H9 (cell line): ENCODE measurements at places on chromosomes 4 and X. TPM values are rescaled to one million over a fixed set of nuclear protein-coding genes. Genes with fewer than 3 reads are reported as not detected.

DNA sequence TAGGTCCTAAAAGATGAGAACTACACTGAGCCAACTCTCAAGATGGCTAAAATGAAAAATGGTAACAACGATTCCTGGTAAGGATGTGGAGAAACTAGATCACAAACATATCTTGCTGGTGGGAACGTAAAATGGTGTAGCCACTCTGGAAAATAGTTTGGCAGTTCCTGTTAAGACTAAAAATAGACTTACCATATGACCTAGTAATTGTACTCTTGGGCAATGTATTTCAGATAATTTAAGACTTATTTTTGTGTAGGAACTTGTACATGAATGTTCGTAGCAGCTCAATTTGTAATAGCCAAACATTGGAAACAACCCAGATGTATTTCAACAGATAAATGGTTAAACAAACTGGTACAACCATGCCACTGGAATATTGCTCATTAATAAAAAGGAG is 106.2 kb downstream of the HDAC8 start:
- no peaks in the 10 kb centered on the region for H3K27me3 ChIP-seq
- H3K27ac ChIP-seq = no peak overlapping the region
- H3K4me1 ChIP-seq = no peaks in the 10 kb centered on the region
- DNase-seq = no peak
- peaks cover 10% of the 10 kb centered on the region for H3K36me3 ChIP-seq

DNA sequence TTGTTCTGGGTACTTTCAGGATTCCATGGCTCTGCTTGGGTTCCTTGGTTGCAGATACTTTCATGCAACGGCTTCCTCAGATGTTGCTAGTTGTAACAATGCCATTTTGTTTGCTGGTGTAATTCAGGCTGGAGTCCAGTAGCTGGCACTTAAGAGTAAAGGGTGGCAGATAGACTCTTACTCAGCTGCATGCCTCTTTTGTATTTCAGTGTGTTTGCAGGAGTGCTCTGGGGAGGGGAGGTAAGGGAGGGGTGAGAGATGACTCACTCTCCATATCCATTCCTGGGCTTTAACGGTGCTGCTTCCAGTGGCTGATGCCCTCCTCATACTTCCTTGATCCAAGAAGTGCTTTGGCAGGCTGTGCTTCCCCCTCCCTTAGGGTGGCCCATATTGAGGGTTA is 155.2 kb downstream of the ZNF330 start:
- no peak overlapping the region for H3K27ac ChIP-seq
- no peaks in the 10 kb centered on the region for H3K27me3 ChIP-seq
- H3K4me3 ChIP-seq = no peak overlapping the region
- DNase-seq = peak; percentile 44
- no peaks in the 10 kb centered on the region for H3K4me1 ChIP-seq

DNA sequence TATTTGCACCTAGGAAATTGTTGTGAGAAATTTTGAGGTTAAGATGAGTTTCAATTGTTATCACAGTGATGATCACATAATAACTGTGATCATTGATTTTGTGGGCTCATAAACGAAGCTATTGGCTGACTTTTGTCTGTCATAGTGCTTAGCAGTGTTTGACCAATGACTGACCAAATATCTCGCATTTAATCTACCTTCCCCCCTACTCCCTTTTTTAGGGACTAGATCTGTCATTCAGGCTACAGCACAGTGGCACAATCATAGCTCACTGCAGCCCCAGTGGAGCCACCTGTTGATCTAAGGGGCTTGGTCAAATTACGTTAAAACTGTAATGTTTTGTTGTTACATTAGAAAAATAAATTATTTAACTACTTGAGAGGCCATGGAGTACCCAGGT is 1.5 kb downstream of the FUNDC2 start:
- H3K27me3 ChIP-seq = no peaks in the 10 kb centered on the region
- DNase-seq = no peak
- H3K4me1 ChIP-seq = no peaks in the 10 kb centered on the region
- no peak overlapping the region for H3K27ac ChIP-seq
- H3K36me3 ChIP-seq = peaks cover 3% of the 10 kb centered on the region
- peak overlapping the region; percentile 87; the same call in 2 of the 3 replicates for H3K4me3 ChIP-seq

- H3K36me3 ChIP-seq = no peaks in the 10 kb centered on the region
- H3K4me3 ChIP-seq = no peak overlapping the region
- no peaks in the 10 kb centered on the region for H3K27me3 ChIP-seq
- no peak for DNase-seq
Observed at GRCh38 chr4:48137846-48138245, 3.8 kb upstream of the TXK start.

GRCh38 chr4:115950806-115951205 is 837.4 kb upstream of the NDST4 start:
- H3K4me1 ChIP-seq = no peaks in the 10 kb centered on the region
- no peaks in the 10 kb centered on the region for H3K36me3 ChIP-seq
- no peak overlapping the region for H3K4me3 ChIP-seq
- no peak for DNase-seq
- H3K27me3 ChIP-seq = no peaks in the 10 kb centered on the region

The NEIL3 gene
- 6.3 and 8.3 TPM in 2 replicates for total RNA-seq

The SPANXD gene
- not detected in 2 replicates for total RNA-seq

GRCh38 chr4:8336412-8337075 is 67.0 kb downstream of the HTRA3 start:
- H3K27me3 ChIP-seq = no peaks in the 10 kb centered on the region
- H3K27ac ChIP-seq = no peak overlapping the region
- no peaks in the 10 kb centered on the region for H3K4me1 ChIP-seq
- no peak for DNase-seq
- H3K4me3 ChIP-seq = no peak overlapping the region

The TEC gene
- total RNA-seq = 1.7 and 1.8 TPM in 2 replicates

- no peaks in the 10 kb centered on the region for H3K27me3 ChIP-seq
- DNase-seq = no peak
- H3K4me3 ChIP-seq = no peak overlapping the region
- H3K4me1 ChIP-seq = no peaks in the 10 kb centered on the region; the same call in 1 of the 2 replicates
Observed at GRCh38 chr4:110005461-110006056, 92.9 kb downstream of the EGF start.

DNA sequence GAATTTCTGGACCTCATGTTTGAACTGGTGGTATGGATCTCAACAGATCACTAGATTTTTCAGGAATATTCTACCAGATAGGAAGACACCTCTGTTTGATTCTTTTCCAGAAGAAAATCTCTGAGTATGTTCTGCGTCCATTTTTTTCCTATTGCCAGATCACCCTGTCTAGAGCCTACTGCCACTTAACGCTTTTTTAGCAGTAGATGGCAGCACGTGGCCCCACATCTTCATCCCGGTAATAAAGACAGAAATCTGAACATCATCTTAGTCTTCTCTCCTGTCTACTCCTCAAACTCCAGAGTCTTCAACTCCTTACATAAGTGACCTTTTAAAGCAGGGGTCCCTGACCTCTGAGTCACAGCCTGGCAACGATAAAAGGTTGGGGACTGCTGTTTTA is 184.7 kb downstream of the TMA16 start:
- H3K4me1 ChIP-seq = no peaks in the 10 kb centered on the region
- peaks cover 13% of the 10 kb centered on the region for H3K36me3 ChIP-seq
- DNase-seq = no peak
- no peak overlapping the region for H3K27ac ChIP-seq

DNA sequence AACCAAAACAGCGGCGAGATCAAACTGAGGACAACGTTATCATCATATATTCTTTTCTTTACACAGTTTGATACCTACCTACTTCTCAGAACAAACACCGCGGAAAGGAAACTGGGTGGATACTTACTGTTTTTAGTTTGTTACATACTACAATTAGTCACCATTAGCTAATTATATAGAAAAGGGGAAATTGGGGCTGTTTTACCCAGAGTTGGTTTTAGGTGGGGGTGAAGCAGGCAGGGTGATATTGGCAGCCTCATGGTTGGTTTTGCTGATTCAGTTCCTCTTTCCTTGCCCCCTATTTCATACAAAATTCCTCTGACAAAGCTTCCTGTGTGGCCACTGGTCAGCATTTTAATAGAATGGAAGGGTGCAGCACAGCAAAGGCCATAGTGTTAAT is 77.8 kb downstream of the SORBS2 start:
- DNase-seq = no peak
- peaks cover 9% of the 10 kb centered on the region for H3K36me3 ChIP-seq
- no peak overlapping the region for H3K27ac ChIP-seq

The SMIM31 gene
- not detected in 2 replicates for total RNA-seq

The AMOT gene
- 17.6 and 19.9 TPM in 2 replicates for total RNA-seq

DNA sequence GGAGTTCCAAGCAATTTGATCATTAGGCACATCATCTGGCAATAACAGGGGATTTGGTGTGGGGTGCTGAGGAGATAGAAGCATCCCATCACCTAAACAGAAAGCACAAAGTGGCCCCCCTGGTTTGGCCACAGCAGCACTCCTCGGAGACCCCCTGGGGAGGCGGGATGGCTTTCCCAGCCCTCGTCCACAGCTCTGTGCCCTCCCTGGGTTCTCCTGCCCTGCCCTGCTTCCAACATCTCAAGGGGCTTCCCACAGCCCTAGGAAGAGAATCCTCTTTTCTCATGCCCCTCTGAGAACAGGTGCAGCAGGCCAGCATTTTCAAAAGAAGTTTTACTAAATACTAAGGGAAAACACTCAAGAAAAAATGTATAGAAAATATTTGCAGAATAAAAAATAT is 12.8 kb downstream of the ATP5ME start:
- no peaks in the 10 kb centered on the region for H3K27me3 ChIP-seq
- H3K4me1 ChIP-seq = no peaks in the 10 kb centered on the region
- DNase-seq = no peak

The ZNF630 gene
- 1.2 and 1.5 TPM in 2 replicates for total RNA-seq

The KDR gene
- 48.2 and 51.4 TPM in 2 replicates for total RNA-seq

- no peak for DNase-seq
- H3K4me3 ChIP-seq = no peak overlapping the region
- no peak overlapping the region for H3K27ac ChIP-seq
Observed at GRCh38 chr4:125801924-125802323, 487.2 kb downstream of the FAT4 start.

GRCh38 chr4:84279678-84280077 is 219.4 kb downstream of the NKX6-1 start:
- H3K4me3 ChIP-seq = no peak overlapping the region
- DNase-seq = no peak
- no peaks in the 10 kb centered on the region for H3K36me3 ChIP-seq
- no peak overlapping the region for H3K27ac ChIP-seq
- no peaks in the 10 kb centered on the region for H3K4me1 ChIP-seq

The MAGEA10 gene
- not detected in 2 replicates for total RNA-seq

DNA sequence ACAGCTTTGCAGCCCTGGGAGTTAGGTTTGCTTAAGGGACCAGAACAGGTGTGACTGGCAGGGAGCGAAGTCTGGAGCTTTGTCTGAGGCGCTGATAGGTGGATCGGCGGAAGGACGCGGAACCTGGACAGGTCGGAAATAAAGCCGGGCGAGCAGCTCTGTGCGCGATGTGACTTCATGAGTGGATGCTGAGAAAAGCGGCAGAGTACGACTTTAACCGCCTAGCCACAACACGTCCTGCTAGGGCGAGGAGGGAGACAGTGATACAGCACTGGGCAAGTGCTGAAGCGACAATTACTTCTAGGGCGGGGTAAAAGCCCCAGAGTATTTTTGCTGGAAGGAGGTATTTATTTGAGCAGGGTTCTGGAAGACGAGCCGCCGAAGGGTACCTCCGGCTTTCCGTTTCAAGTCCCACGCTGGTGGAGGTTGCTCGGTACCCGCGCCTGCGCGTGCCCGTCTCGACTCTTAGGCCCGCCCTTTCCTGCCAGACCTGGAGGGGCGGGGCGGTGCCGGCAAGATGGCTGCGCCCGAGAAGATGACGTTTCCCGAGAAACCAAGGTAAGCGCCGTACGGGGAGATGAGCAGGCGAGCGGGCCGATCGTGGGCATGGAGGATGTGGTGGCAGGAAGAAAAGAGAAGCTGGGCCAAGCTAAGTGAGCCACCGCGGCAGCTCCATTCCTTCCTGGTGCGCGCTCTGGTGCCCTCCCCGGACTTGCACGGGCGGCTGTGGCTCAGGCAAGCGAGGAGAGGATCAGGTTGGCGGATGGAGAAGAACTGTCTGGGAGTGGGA is at the start of gene ZRSR2:
Gene ZRSR2 (plus strand): TSS at position 506 of the 790 bp plus-strand sequence. CDS start 12 bp downstream, at position 518.
- no peaks in the 10 kb centered on the region for H3K4me1 ChIP-seq
- peaks cover 19% of the 10 kb centered on the region for H3K36me3 ChIP-seq
- H3K4me3 ChIP-seq = no peak within 1 kb of the TSS
- H3K27ac ChIP-seq = peak within 1 kb of the TSS; percentile 37
- peak; percentile 88 for DNase-seq

- no peak overlapping the region for H3K4me3 ChIP-seq
- H3K27me3 ChIP-seq = no peaks in the 10 kb centered on the region
- peak; percentile 80 for DNase-seq
- H3K36me3 ChIP-seq = no peaks in the 10 kb centered on the region
Observed at GRCh38 chr4:37802068-37802666, 24.3 kb upstream of the PGM2 start.

The PLP1 gene
- total RNA-seq = 86.3 and 88.3 TPM in 2 replicates

GRCh38 chr4:153534792-153535629 is 68.9 kb downstream of the TMEM131L start:
- peak; percentile 43 for DNase-seq
- peaks cover 15% of the 10 kb centered on the region for H3K4me1 ChIP-seq
- peaks cover 2% of the 10 kb centered on the region; the same call in 1 of the 3 replicates for H3K36me3 ChIP-seq
- H3K27me3 ChIP-seq = no peaks in the 10 kb centered on the region
- H3K27ac ChIP-seq = peak overlapping the region; percentile 73

DNA sequence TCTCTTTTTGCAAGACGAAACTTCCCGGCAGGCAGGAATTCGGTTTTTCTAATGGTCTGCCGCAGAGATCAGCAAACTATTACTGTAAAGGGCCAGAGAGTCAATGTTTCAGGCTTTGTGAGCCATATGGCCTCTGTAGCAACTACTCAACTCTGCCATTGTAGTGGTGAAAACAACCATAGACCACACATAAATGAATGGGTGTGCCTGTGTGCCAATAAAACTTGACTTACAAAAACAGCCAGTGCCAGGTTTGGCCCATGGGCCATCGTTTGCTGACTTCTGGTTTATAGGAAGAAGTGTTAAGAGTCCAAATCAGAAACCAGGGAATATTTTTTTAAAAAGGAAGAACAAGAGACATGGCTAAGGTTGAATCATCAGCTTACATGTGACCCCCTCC is 163.0 kb downstream of the SH3KBP1 start:
- H3K4me3 ChIP-seq = no peak overlapping the region
- H3K36me3 ChIP-seq = no peaks in the 10 kb centered on the region
- no peaks in the 10 kb centered on the region for H3K27me3 ChIP-seq
- no peak for DNase-seq
- no peak overlapping the region for H3K27ac ChIP-seq

- no peaks in the 10 kb centered on the region for H3K27me3 ChIP-seq
- no peaks in the 10 kb centered on the region for H3K4me1 ChIP-seq
- no peak overlapping the region for H3K4me3 ChIP-seq
- no peak overlapping the region for H3K27ac ChIP-seq
- DNase-seq = no peak
Observed at GRCh38 chr4:167713756-167714155, 378.6 kb upstream of the ANXA10 start.

DNA sequence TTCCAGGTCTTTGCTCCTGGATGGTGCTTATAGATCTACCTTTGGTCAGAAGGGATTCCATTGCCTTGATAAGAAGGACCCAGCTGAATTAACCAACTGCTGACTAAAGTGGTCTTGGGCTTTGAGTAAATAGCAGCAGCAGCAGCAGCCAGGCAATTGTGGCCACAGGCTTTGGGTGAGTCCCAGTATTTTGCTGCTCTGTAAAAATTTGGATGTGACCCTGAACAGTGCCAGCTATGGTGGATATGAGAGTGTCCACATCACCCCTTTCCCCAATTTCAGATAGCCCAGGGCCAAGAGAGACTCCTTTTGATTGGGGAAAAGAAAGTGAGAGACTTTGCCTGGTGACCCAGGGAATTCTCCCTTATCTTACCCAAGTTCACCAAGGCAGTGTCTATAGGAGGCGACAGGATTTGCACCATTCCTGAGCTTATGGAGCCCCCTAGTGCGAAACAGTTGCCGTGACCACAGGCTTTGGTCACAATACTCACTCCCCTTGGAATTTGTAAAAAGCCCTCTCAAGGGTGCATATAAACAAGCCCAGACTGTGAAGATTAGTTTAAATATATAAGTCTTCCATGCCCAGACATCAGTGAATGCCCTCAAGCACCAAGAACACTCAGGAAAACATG is 518.0 kb downstream of the TMA16 start:
- H3K4me3 ChIP-seq = no peak overlapping the region
- H3K27ac ChIP-seq = no peak overlapping the region
- H3K4me1 ChIP-seq = no peaks in the 10 kb centered on the region

The AWAT2 gene
- not detected in 2 replicates for total RNA-seq
